NAMALWA (cell line): ENCODE measurements at places on chromosomes 6 and 20.
A peak's percentile ranks its signal among the peaks of the same experiment; 100 is the strongest.

GRCh38 chr6:93932175-93932574 is 512.8 kb upstream of the EPHA7 start:
- no peak for DNase-seq

GRCh38 chr20:57301026-57301425 is 28.6 kb upstream of the SPO11 start:
- DNase-seq = peak; percentile 61

- DNase-seq = no peak
These were observed 25.6 kb upstream of the PHACTR3 start for GRCh38 chr20:59578436-59579403.

DNA sequence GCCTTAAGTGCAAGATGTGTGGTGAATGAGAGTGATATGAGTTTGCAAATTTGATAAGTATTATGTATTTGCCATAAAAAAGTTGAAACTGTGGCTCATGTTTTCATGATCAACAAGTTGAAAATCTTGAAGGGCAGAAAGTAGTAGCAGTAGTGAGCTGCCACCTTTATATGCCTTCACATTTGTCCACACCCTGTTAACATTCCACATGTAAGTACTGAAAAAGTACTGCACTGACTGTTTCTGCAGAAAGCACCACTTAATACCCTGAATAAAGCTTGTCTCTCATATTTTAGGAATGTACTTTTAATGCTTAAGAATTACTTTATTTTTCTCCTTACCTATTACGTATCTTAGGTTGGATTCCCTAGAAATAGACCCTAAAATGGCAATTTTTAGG is 45.9 kb downstream of the FLRT3 start:
- no peak for DNase-seq

- DNase-seq = no peak
These were observed 26.1 kb downstream of the NCOA7 start for GRCh38 chr6:125816828-125817280.

DNA sequence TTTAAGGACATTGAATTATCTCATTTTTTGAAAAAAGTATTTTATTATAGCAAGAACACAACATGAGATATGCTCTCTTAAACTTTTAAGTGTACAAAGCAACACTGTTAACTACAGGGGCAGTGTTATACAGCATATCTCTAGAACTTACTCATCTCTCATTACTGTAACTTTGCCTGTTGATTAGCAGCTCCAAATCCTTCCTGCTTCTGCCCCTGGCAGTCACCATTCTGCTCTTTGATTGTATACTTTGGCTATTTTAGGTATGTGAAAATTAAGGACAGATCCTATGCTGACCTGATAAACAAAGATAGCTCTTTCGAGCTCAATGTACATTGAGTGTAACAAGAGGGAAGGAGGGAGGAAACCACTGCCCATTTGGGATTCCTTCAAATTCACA is 1349.8 kb upstream of the GJE1 start:
- DNase-seq = no peak

- no peak for DNase-seq
These were observed 67.1 kb downstream of the LAMP5 start for GRCh38 chr20:9581509-9581908.

DNA sequence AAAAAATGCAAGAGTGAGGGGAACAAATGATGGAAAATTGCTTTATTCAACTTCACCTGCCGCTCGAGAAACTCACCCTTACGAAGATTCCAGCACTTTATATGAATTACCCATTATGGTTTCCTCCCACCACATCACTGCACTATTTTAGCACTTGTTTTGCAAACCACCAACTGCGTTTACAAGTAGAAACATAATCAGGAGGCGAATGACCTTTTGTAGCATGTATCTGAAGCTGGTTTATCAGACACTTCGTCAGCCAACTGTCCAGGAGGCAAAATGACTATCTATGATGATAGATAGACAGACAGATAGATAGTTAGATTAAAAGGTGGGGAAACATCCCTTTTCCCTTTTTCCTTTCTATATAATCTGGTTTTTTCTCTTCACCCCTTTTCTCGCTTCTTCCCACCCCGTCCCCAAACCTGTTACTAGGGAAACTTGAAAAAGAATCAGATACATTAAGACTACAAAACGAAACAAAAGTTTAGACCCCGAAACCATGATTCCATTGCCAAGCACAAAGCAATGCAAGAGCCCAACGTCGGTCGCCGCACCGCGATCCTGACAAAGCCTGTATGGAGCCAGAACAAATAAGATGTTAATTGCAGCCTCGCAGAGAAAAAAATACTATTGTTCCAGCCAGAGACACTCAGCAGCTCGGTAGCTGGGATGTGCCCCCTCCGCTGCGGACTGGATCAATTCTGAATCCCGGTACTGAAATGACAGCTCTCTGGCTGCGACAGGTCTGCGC is 933 bp upstream of the ADGRB3 start:
- no peak for DNase-seq

DNA sequence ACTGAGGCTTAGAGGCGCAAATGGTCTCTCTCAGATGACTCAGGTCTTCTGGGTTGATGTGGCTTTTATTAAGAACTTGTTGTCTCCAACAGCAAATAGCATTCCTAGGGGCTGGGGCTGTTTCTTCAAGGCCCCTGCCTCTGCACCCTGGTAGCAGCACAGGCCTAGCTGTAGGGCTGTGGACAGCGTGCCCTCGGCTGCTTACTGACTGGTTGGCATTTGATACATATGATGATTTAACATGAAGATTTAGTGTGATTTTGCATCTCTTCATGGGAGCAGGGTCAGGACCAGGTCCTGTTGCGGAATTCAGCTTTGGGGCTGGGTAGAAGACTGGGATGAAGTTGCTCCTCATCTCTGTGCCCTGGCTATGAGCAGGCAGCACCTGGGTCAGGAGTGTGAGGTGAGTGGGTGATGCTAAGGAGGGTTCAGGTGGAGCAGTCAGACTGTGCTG is 24.3 kb upstream of the IER3 start:
- no peak for DNase-seq

- no peak for DNase-seq
These were observed 270.2 kb upstream of the SLC35B3 start for GRCh38 chr6:8705435-8706020.
